ENCODE measurements at places on chromosomes 6 and 20. TPM values are rescaled to one million over a fixed set of nuclear protein-coding genes. Genes with fewer than 3 reads are reported as not detected.

- no peak for ATAC-seq
These were observed 6.4 kb upstream of the SNRPB start for GRCh38 chr20:2476742-2477615.

DNA sequence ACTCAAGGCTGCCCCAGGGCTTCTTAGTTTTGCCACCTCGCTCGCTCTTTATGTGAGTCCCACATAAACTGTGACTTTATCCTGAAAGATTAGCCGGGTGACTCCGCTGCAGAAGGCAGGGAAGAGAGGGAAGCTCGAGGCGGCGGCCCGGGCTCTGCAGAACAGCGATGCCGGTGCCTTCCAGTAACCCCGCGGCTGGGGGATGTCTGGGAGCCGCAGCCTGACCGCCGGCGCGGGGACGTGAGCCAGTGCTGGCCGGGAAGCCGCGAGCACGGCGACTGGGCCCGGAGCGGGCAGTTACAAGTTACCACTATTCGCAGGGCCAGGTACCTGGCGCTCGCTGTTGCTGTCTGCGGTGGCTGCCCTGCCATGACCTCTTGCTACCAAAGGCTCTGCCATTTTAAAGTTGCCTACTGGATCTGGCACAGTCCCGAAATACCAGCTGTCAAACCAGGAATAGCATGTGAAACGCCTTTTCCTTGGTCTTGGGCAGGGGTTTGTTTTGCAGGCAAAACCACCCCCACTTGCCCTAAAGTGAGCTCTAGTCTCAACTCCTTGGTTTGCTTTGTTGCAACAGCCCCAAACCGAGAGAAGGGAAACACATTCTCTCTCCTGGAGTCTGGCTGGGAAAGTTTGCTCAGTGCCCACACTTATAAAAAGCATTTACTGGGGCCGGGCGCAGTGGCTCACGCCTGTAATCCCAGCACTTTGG, 124.0 kb upstream of the SLC2A12 start:
- no peak for ATAC-seq

GRCh38 chr6:12150812-12151432, 138.8 kb downstream of the HIVEP1 start:
- no peak for ATAC-seq

GRCh38 chr20:41054070-41054846, 25.6 kb downstream of the TOP1 start:
- no peak for ATAC-seq

GRCh38 chr20:50915424-50915823, 15.8 kb downstream of the ADNP start:
- peak; percentile 18 for ATAC-seq

DNA sequence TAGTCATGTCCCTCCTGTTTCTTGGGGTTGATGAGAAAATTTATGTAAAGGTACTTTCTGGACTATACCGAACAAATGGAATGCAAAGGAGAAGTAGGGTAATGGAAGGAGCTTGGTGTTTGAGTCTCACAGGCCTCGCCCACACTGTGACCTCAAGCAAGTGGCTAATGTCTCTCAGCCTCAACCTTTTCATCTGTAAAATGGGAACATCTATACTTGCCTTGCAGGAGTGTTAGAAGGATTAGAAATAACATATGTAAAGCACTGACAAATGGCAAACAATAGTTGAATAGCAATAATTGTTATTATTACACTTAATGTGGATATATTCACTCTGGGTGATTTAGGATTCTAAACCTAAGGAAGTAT, 8.9 kb upstream of the PKIG start:
- ATAC-seq = no peak

DNA sequence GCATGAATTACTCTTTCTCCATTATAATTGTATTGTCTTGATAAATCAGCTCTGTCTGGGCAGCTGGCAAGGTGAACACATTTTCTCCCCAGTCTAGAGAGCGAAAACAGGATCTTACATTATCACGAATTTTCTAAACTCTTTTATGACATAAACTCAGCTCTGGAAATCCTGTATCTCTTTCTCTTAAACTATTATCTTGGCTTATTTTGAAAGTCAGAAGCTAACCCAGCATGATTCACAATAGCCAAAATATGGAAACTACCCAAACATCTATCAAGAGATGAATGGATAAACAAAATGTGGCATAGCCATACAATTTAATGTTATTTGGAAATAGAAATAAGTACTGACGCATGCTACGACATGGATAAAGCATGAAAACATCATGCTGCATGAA, 25.9 kb upstream of the AGPAT4 start:
- ATAC-seq = no peak

- ATAC-seq = no peak
These were observed 266.6 kb downstream of the COL12A1 start for GRCh38 chr6:74939151-74939708.

DNA sequence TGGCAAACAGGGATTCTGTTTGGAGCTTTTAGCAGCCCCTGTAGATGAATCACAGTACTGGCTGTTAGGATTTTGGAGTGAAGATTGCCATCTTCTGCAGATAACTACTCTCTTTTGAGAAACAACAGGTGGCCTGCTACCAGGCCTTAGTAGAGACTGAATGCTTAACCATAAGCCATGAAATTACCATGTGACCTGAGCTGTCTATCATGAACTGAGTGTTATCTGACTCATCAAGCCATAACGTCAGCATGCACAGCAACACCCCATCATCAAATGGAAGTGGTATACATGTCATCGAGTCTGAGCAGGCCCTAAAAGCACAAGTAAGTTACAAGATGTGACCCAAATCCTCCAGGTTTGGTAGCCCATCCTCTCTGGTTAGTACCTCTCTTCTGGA, 132.6 kb downstream of the GPR63 start:
- ATAC-seq = peak; percentile 52

GRCh38 chr6:12359036-12359435, 68.9 kb downstream of the EDN1 start:
- no peak for ATAC-seq

DNA sequence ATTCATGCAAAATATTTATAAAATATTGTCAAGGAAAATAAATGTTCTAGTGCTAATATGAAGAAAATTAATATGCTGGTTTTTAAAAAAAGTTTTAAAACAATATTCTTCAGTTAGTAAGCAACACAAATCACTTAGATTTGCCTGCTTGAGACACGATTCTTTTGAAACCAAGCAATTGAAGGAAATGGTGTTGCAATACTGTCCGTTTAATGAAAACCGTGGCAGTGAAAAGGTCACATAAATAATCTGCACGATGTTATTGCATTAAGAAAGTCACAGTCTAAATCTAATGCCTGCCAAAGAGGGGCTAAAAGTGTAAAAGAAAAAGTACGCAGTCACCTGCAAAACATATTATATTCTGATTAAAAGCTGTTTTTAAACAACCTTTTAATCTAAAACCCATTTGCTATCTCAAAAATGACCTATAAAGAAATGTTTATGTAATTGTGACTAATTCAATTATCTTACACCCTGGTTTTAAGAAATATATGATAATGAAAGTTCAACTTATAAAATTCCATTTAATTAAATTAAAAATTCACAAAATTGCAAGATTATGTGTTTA, 143.0 kb downstream of the GMDS start:
- no peak for ATAC-seq

GRCh38 chr6:140193269-140193668, 818.8 kb upstream of the CITED2 start:
- ATAC-seq = no peak

GRCh38 chr6:10550764-10551163, 29.6 kb downstream of the GCNT2 start:
- no peak for ATAC-seq

Gene PLAGL2
- 8.3 TPM for total RNA-seq

Gene TMC2
- 0.09 TPM for total RNA-seq

Gene PREX1
- 60.7 TPM for total RNA-seq

Gene SOX4
- total RNA-seq = 153 TPM

Gene DNPH1
- 14.5 TPM for total RNA-seq

Gene IPCEF1
- 0.52 TPM for total RNA-seq

Gene KHDC1
- total RNA-seq = 0.54 TPM
